ENCODE measurements at places on chromosomes 3 and 15.

DNA sequence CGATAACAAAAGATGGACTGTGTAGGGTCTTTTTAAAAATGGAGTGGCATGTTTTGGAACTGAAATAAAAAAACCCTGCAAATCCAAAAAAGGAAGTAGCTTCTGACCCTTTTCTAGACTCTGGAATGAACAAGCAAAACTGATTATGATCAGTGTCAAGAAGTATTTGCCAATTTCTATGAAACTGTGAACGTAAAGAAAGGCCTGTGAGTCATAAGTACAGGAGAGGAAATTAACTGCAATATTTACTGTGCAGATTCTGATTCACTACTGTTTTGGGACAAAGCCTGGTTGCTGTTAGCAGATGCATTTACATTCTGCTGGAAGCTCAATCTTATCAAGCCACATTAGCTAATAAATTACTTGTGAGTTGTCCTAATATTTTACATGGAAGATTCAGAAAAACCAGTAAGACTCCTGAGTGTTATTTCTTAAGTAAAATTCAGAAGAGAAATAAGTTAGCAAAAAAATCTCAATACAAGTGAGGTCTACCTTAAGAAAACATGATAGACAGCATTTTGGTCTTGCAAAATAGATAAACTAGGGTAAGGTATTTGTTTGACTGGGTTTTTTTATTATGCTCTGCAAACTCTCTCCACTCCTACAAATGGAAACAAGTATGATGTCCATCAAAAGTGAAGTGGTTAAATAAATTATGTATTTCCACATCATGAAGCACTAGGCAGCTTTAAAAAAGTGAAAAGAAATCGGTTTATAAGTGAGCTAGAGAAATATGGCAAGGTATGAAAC, 90.2 kb upstream of the LMOD3 start:
- no peak for DNase-seq

DNA sequence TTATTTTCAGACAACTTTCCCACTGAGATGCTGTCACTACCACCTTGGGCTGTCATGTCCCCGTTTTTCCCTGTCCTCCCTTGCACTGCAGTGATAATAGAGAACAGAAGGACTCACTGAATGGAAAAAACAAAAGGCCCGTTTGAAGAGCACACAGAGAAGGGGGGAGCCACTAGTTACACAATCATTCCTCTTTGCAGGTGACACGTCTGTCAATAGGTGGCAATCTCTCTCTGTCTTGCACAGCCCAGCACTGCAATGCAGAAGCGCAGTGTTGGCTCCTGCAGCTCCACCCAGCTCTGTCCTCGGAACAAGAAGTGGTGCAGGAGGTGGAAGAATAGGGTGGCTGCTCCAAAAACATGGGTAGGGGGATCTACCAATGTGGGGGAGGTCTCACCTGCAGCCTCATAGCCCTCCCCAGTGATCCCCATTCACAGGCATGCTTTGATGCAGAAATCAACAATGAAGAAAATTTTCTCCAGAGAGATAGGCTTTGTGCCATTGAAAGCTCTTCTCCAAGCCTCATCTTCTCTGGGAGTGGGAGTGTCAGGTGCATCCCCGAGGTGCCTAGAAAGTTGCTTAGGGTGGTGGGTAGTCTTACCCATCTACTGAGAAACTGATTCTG, 31.8 kb downstream of the FSTL1 start:
- no peak for DNase-seq

DNA sequence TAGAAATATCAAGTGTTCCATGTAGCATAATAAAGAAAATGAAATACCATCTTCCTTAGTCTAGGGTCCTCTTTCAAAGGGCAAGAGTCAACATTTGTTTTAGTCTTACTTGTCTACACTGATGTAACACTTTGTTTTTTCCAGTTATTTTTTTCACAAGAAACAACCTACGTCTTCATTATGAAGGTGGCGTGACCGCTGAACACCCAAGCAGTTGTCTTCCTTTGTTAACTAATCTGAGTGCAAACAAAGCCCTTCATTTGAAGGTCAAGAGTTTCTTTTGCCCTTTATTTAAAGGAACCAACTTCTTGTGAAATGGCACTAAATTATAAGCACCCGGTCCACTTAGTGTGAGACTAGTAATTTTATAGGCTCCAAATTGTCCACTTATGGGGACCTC, 73.2 kb downstream of the CD47 start:
- DNase-seq = no peak

GRCh38 chr15:52710050-52710707, 31.0 kb upstream of the ATOSA start:
- no peak for DNase-seq

- no peak for DNase-seq
Measured at GRCh38 chr3:5479229-5479799, 291.8 kb downstream of the EDEM1 start.

GRCh38 chr3:122013448-122013925, 8.6 kb downstream of the ILDR1 start:
- DNase-seq = no peak

GRCh38 chr15:55893852-55894251, 99.6 kb downstream of the NEDD4 start:
- DNase-seq = no peak

DNA sequence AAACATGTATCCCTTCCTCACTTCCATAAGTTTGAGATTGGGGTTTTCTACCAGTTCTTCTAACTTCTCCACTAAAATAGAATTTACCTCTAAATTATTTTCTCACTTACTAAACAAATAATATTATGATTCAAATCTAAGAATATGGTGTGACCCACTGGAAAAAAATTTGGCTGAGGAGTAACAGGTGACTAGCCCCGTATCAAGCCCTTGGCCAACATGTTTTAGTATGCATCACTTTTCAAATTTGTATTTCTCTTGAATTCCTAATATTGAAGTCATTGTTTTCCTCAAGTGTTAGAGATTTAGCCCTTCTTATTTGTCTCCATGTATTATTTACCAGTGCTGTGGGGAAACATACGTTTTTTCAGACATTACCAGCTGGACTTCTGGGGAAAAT, 759.4 kb downstream of the NSUN3 start:
- DNase-seq = no peak

DNA sequence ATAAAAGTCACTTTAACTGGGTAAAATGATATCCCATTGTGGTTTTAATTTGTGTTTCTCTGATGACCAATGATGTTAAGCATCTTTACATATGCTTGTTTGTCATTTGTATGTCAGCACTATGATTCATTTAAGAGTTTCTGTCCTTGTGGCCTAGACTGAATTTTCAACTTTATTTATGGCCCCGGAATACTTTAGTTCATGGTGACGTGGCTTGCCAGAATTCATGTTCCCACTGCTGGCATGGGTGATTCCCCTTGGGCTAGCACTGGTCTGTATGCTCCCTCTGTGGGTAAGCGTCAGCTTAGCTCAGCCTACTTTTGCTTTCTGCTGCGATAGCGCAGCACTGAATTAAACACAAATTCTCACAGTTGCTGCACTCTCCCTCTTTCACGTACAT, 436.3 kb upstream of the SGO1 start:
- no peak for DNase-seq

GRCh38 chr3:72129501-72130094, 344.6 kb upstream of the PROK2 start:
- DNase-seq = no peak

DNA sequence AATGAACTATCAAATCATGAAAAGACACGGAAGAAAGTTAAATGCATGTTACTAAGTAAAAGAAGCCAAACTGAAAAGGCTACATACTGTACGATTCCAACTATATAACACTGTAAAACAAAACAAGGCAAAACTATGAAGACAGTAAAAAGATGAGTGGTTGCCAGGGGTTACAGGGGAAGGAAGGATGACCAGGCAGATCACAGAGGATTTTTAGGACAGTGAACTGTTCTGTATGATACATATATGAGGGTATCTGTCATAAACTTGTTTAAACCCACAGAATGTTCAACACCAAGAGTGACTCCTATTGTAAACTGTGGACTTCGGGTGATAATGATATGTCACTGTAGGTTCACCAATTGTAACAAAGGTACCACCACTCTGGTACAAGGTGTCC, 60.6 kb downstream of the CHSY1 start:
- no peak for DNase-seq

DNA sequence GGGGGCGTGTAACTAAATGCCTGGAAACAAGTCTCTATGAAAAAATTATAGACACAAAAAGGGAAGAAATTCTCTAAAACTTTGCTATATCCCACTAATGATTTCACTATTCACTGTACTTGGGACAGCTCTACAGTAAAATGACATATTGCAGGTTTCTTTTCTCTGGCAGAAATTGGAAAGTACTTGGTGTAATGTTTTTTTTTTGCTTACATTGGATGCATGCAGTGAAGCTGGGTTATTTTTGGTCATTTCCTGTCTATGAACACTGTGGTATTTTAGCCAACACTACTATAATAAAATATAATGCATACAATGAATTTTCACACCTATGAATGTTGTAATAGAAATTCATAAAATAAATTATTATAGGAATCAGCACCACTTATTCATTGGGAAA, 109.7 kb downstream of the LRRC49 start:
- DNase-seq = no peak

- DNase-seq = no peak
Measured at GRCh38 chr15:70265466-70265978, 167.8 kb upstream of the TLE3 start.

- no peak for DNase-seq
Measured at GRCh38 chr3:123930445-123930844, 30.6 kb downstream of the CCDC14 start.

DNA sequence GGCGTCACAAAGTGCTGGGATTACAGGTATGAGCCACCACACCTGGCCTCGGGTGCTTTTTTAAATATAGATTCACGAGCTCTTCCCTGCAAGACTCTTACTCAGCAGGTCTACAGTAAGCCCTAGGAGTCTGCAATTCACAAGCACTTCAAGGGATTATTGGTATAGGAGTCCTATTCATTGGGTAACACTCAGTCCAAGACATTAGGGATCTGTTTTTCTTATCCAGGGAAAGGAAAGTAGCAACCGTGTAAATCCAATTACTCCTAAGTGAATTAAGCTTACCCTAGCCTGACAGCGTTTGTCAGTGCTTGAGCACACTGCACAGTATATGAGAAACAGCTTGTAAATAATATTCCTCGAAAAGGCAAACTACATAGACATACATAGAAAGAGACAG, 109.9 kb downstream of the SENP2 start:
- DNase-seq = no peak

- DNase-seq = no peak
Measured at GRCh38 chr3:127077068-127077467, 94.2 kb downstream of the PLXNA1 start.

DNA sequence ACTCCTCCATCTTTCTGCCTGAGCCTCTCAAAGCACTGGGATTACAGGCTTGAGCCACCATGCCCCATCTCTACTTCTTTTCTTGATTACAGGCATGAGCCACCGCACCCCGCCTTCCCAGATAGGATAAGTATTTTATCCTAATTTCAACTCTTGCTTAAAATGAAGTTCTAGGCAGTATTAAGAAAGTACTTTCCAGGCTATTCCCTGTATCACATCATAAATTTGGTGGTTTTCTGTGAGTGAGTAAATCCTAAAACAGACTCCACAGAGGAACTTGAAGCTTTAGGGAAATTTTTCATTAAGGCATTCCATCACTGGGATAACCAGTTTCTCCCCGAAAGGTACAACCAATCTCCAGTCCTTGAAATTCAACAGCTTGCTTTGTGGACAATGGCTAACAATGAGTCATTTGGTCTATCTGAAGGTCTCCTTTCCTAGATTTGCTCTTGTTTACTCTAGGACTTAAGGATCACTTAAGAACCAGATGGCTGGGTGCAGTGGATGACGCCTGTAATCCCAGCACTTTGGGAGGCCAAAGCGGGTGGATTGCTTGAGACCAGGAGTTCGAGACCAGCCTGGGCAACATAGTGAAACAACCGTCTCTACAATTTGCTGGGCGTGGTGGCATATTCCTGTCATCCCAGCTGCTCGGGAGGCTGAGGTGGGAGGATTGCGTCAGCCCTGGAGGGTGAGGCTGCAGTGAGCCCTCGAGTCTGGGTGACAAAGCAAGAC, 49.7 kb upstream of the SKIL start:
- DNase-seq = no peak

DNA sequence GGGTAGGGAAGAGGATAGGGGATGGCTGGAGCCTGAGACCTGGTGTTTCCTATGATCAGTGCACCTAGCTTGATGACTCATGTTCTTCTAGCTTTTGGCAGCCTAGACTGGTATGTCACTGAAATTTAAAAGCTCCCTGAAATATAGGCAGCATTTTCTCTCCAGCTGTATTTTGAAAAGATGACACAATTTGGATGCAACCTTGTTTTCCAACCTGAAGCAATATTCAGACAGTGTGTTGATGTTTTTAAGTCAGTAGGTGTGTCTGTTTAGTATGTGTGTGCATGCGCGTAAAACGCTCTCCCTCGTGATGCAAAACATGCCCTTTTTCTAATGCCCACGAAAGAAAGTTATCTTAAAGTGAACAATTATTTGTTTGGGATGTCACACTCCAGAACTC, 58.5 kb downstream of the RPL22L1 start:
- no peak for DNase-seq

DNA sequence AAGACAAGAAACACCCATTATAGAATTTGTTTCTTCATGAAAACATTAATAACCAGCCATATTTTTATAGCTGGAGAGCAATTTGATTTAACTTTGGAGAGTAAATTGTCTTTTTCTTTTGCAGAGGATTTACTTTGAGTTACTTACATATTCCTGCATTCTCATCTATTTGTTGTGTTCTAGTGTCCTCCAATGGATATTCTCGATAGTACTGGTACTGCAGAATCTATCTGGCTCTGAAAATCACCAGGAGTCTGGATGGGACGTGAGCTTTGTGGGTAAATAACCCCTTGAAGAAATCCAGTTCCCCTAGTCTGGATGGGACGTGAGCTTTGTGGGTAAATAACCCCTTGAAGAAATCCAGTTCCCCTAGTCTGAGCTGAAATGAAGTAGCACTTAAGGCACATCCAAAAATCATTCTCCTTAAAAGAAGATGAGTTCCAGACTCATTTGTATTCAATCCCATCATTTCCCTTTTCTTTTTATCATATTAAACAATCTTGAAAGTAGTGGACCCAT, 294.1 kb upstream of the UBE2E2 start:
- no peak for DNase-seq

- no peak for DNase-seq
Measured at GRCh38 chr15:75827691-75828090, 15.6 kb upstream of the UBE2Q2 start.

- DNase-seq = no peak
Measured at GRCh38 chr3:190288836-190289235, 33.4 kb downstream of the CLDN1 start.

DNA sequence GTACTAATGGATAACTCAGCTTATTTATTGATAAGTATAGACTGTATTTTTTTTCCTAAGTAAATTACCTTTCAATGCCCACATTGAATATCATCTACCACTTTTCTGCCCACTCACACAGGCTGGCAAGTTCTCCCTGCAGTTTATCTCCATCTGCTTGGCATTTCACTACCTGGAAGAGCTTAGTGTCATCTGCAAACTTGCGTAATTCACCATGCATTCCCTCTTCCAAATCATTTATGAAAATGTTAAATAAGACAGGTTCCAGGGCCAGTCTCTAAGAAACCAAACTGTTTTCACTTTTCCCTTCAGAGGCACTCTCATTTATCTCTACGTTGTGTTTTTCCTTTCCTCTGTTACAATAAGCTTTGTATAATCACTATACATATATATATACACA, 1076.6 kb downstream of the IGSF11 start:
- no peak for DNase-seq

GRCh38 chr3:105503191-105503593, 136.5 kb downstream of the ALCAM start:
- no peak for DNase-seq

Measured in activated T-cell treated with anti-CD3 and anti-CD28 coated beads for 24 hours (primary cell).